ENCODE measurements at places on chromosomes 4 and X. TPM values are rescaled to one million over a fixed set of nuclear protein-coding genes. Genes with fewer than 3 reads are reported as not detected.

- peaks cover 34% of the 10 kb centered on the region for H3K36me3 ChIP-seq
- H3K4me3 ChIP-seq = no peak overlapping the region
- H3K27me3 ChIP-seq = no peaks in the 10 kb centered on the region
- no peaks in the 10 kb centered on the region for H3K4me1 ChIP-seq
- DNase-seq = no peak
Observed at GRCh38 chr4:39312816-39313215, 53.3 kb downstream of the RFC1 start.

GRCh38 chrX:14411326-14411725 lies 118.0 kb upstream of the GLRA2 start:
- no peaks in the 10 kb centered on the region for H3K27me3 ChIP-seq
- no peak for DNase-seq
- no peaks in the 10 kb centered on the region for H3K36me3 ChIP-seq
- no peak overlapping the region for H3K27ac ChIP-seq
- no peak overlapping the region for H3K4me3 ChIP-seq

- H3K27me3 ChIP-seq = no peaks in the 10 kb centered on the region
- H3K4me3 ChIP-seq = no peak overlapping the region
- peaks cover 19% of the 10 kb centered on the region for H3K36me3 ChIP-seq
- H3K4me1 ChIP-seq = peaks cover 16% of the 10 kb centered on the region
Observed at GRCh38 chr4:38060829-38061431, 100.7 kb downstream of the PTTG2 start.

GRCh38 chrX:18424482-18425198 lies 768 bp upstream of the CDKL5 start:
- peak overlapping the region; percentile 88 for H3K4me3 ChIP-seq
- no peaks in the 10 kb centered on the region for H3K36me3 ChIP-seq
- H3K27ac ChIP-seq = peak overlapping the region; percentile 46
- H3K4me1 ChIP-seq = peaks cover 11% of the 10 kb centered on the region

- H3K4me1 ChIP-seq = no peaks in the 10 kb centered on the region
- no peaks in the 10 kb centered on the region for H3K27me3 ChIP-seq
- H3K27ac ChIP-seq = no peak overlapping the region
- DNase-seq = no peak
- no peak overlapping the region for H3K4me3 ChIP-seq
Observed at GRCh38 chr4:89929425-89930159, 34.9 kb downstream of the MMRN1 start.

- no peaks in the 10 kb centered on the region for H3K27me3 ChIP-seq
- H3K36me3 ChIP-seq = no peaks in the 10 kb centered on the region
- H3K4me1 ChIP-seq = peaks cover 43% of the 10 kb centered on the region
- H3K27ac ChIP-seq = peak overlapping the region; percentile 56
Observed at GRCh38 chrX:72126048-72126415, 5.7 kb downstream of the RTL5 start.

DNA sequence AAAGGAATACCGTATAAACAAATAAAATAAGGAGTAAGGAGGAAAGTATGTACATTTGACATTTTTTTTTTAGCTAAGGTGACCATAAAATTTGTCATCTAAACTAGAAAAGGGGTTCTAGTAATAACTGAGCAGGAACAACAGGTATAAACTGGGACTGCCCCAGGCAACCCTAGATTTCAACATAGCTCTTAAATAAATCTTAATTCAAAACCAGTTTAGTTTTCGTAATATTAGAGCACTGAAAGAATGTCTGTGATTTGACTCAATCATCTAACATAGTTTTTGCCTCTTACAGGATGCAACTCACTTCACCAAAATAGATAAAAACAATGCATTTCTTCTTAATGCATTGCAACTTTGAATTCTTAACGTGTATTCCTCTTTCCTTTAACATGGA lies 257.7 kb downstream of the ADAMTS3 start:
- no peaks in the 10 kb centered on the region for H3K27me3 ChIP-seq
- DNase-seq = no peak
- H3K36me3 ChIP-seq = no peaks in the 10 kb centered on the region

Gene ACE2
- total RNA-seq = 1.9 TPM

Gene SOWAHB
- total RNA-seq = 7.0 TPM

Gene CXXC4
- 1.3 TPM for total RNA-seq

Gene ITGB1BP2
- total RNA-seq = 1.6 TPM

All from upper lobe of left lung (tissue), 6 donors.